ENCODE measurements at places on chromosomes 13 and 19.

DNA sequence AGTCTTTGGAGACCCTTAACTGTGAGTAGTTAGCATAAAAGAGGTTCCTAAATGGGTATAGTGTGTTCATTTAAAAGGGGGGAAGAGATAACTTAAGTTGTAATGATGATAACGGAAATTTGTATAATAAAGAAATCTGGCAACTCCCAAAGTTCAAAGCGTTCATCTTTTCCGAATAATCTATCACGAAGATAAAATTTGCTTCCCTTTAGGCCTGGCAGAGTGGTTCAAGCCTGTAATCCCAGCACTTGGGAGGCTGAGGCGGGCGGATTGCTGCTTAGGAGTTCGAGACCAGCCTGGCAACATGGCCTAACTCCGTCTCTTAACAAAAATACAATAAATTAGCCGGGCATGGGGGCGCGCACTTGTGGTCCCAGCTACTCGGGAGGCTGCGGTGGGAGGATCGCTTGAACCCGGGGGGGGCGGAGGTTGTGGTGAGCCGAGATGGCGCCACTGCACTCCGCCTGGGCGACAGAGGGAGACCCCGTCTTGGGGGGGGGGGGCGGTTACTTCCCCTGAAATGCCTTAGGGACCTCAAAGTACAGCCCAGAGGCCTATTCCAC, 934 bp downstream of the N4BP2L2 start:
- no peak for DNase-seq

DNA sequence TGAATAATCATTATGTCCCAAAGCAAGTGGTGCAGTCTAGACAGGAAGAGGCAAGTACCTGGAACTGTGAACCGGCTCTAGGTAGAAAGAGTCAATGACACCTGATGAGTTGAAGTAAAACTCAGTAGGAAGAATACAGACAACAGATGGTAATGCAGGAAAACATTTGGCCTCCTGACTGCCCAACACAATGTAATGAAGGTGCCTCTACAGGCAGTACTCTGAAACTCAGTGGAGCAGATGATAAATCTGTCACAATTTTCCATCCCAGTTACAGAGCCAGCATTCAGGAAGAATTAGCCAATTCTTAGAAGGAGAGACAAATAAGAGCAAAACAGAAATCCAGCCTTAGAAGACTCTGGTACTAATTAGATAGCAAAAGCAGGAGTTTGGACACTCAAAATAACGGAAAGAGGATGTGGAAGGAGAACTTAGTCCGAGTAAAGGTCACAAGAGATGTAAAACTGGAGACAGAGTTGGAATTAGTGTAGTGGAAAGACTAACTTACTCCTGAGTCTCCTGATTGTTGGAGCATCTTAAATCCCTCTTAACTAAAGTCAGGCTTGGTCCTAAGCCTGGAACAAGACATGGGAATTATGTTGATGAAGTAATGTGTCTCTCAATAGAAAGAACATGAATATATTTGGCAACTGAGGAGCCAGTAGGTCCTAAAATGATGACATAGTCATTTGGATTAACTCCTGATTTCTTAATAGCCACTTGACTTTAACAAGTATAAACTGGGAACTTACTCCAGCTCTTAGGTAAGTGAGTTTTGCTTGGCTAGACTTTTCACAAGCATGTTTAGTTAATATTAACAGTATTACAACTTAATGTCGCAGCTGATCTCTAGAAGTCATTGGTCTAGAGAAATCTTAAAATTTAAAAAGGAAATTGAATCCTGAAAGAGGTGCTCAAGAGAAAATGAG, 457.3 kb upstream of the MIR17HG start:
- DNase-seq = no peak

DNA sequence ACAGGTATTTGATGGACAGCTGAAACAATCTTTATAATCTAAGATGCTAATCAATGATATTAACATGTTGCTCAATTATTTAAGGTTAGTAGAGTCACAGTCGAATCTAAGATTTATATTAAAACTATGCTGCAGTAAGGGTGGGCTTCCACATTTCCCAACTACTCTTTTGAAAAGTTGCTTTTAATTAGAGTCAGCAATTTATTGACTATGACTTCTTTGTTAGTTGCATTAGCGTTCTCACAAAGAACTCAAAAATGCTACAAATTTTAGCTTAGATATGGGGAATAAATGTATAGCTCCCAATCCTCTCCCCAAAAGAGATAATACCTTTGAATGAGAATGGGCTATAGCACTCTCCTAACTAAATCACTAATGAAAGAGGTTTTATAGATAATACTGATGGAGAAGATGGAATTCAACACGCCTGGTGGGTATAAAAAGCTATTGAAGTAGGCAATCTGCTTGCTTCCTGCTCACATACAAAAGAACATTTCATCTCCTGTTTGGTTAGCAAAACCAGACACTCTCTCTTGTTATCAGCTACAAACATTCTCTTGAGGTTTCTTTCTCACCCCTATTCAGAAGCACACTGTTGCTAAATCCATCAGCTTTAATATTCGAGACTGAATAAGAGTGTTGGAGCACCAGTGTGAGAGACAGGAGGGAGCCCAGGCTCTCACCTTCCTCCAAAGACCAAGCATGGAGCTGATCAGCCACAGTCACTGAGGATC, 2.4 kb upstream of the FLT1 start:
- no peak for DNase-seq

DNA sequence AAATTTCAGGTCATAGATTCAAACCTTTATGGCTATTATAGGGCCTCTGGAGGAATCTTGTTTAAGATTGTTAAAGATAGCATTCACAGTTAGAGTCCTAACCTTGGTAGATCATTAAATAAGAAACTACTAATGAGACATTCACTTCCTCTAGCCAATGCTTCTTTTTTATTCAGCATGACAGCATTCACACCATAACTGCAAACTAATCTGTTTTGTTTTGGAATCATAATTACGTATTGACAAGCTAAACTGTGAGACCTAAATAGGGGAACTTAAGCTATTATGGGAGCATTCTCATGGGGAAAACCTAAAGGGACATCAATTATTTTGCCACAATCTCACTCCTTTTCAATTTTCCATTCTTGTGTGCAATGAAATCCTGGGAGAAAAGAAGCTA, 653.8 kb downstream of the PCDH9 start:
- DNase-seq = no peak

- no peak for DNase-seq
Observed at GRCh38 chr19:13764821-13765394, 586 bp downstream of the MRI1 start.

DNA sequence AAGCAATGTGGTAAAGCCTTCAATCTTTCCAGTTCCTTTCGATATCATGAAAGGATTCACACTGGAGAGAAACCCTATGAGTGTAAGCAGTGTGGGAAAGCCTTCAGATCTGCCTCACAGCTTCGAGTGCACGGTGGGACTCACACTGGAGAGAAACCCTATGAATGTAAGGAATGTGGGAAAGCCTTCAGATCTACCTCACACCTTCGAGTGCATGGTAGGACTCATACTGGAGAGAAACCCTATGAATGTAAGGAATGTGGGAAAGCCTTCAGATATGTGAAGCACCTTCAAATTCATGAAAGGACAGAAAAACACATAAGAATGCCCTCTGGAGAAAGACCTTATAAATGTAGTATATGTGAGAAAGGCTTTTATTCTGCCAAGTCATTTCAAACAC, 15.6 kb upstream of the ZNF763 start:
- DNase-seq = no peak

DNA sequence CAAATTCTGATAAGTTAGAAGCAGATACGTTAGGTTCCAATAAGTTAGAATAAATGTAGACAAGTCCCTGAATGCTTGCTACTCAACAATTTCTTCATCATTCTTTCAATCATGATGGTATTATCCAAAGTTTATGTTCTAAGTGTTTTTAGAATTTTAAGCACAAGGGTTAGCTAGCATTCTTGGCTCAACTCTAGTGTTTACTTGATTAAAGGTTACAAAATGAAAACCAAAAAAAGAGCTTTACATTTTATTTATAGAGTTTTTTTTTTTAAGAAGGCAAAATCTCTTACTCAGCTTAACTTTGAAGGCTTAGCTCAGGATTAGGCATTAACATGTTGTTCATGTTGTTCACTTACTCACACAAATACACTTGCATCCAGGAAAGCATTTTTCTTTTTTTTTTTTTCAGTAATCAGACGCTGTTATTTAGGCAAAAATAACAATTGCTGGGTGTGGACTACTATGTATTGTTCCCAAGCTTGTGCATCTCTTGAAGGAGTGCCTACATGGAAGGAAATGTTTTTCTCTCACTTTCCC, 420.6 kb downstream of the DCT start:
- no peak for DNase-seq

DNA sequence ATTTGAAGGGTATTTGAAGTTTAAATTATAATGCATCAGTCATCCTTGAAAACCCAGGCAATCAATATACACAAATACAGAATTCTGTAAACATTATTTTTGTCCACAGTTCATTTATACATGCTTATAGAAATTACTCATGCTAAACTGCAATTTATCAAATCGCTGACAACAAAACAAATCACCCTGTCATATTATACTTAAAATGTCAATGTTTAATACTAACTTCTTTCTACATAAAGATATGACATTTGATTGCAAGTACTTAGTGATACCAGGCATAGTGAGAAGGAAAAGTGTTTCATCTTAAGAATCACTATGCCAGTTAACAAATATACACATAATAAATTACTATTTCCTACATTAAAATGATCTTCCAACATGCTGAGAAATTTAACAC, 232.0 kb downstream of the PCDH20 start:
- DNase-seq = no peak

GRCh38 chr19:38290631-38291147, 13.4 kb upstream of the C19orf33 start:
- no peak for DNase-seq

- DNase-seq = no peak
Observed at GRCh38 chr13:99403458-99403971, 96.3 kb upstream of the GPR183 start.

DNA sequence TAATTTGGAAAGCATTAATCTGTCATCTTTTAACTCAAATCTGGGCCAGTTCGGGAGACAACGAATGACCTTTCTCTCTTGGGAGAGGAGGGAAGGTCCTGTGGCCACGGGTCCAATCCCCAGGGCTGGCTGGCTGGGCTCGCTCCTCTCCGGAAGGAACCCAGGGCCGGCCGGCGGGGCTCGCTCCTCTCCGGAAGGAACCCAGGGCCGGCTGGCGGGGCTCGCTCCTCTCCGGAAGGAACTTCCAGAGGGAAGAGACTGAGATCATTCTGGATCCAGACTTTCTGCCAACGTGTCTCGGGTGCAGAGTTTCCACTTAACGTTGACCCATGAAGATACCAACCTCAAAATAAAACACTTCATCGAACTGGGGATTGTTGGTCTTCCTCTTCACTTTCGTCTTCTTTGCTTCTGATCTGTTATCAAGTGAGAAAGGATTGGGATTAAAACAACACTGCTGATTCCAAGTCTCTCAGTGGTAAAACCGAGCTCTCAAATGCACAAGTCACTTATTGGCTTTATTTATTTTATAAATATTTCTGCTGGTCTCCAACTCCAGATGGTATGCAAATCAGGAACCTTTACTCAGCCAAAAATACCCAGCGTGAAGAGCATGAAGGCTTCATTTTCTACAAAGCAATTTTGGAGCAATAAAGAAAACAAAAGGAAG, 53.3 kb upstream of the C13orf46 start:
- DNase-seq = no peak

GRCh38 chr19:4010808-4011110, 3.2 kb downstream of the PIAS4 start:
- DNase-seq = no peak

- no peak for DNase-seq
Observed at GRCh38 chr13:75620020-75620419, 16.1 kb upstream of the LMO7 start.

DNA sequence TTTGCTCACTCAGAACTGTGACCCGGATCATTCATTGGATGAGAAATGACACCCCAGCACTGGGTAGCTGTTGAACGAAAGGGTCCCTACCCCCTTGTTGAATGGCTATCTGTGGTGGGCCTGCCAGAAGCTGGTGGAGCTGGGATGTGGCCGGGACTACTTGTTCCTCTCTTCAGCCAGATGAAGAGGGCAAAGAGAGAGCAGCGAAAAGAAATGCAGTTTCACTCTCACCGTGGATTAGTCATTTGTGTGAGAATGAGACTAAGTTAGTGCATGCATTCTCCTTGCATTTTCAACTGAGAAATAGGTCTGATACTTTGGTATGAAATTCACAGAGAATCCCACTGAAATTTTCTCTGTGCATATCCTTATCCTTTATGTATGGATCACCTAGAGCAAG, 553.1 kb downstream of the IRS2 start:
- no peak for DNase-seq

DNA sequence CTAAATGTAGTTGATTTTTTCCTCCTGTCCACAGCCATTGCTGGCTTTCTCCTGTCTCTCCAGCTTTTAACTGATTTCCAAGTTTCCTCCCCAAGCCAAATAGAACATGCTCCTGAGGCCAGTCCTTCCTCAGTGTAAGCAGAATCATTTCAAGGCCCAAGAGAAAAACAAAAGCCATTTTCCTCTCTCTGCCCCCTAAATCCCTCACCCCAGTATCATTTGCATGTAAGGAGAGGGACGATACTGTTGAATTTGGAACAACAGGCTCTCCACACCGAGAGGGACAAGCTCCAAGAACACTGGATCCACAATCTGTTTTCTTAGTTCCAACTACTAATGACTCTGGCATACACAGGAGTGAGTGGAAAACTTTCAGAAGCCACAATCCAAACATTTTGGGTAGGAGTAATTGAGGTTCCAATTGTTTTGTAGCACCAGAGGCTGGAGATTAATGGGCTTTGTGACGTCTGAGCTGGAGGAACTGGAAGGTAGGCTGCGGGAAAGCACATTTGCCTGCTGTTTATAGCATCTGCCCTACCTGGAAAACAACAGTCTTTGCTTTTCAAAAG, 156.8 kb downstream of the FLT1 start:
- DNase-seq = no peak

DNA sequence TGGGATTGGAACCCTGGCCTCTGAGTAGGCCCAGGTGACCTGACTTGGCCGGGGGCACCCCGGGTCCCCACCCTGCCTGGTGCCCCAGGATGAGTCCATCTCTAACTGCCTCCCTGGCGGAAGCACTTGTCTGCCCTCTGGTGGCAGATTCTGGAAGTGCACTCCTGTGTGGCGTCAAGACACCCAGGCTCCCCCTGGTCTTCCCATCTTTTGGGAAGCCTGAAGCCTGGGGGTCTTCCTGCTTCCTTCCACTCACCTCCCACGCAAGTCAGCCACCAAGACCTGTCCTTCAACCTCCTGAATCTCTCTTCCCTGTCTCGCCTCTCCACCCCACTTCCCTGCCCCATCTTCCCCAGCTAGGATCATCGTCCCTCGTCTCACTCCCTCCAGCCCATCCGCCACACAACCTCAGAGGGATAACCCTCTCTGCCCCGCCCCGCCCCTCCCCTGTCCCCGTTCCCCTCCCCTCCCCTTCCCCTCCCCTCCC, 7.4 kb downstream of the RABAC1 start:
- DNase-seq = no peak

- no peak for DNase-seq
Observed at GRCh38 chr13:59834801-59835200, 328.9 kb downstream of the DIAPH3 start.

GRCh38 chr13:36745436-36745835, 71.6 kb downstream of the SERTM1 start:
- DNase-seq = no peak
